ENCODE measurements at places on chromosomes 11 and 22.

- DNase-seq = no peak
Observed at GRCh38 chr22:26535603-26535908, 23.3 kb upstream of the TFIP11 start.

DNA sequence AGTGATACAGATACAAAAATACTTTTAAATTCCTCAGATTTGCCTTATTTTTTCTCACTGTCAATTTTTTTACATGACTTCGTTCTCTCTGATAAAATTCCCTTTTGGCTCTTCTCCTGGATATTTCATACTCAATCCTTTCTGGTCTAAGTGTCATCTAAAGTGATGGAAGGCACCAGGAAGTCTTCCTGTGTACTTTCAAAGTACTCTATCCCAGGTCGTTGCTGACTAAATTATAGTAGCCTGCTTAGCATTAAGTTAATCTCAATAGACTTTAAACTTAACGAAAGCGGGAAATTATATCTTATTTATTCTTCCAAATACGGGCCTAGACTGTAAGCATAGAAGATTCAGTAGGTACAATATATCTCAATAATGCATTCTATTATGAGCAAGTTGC lies 67.8 kb downstream of the CASP12 start:
- DNase-seq = no peak

GRCh38 chr11:122189229-122189628 lies 73.2 kb upstream of the BLID start:
- DNase-seq = no peak

DNA sequence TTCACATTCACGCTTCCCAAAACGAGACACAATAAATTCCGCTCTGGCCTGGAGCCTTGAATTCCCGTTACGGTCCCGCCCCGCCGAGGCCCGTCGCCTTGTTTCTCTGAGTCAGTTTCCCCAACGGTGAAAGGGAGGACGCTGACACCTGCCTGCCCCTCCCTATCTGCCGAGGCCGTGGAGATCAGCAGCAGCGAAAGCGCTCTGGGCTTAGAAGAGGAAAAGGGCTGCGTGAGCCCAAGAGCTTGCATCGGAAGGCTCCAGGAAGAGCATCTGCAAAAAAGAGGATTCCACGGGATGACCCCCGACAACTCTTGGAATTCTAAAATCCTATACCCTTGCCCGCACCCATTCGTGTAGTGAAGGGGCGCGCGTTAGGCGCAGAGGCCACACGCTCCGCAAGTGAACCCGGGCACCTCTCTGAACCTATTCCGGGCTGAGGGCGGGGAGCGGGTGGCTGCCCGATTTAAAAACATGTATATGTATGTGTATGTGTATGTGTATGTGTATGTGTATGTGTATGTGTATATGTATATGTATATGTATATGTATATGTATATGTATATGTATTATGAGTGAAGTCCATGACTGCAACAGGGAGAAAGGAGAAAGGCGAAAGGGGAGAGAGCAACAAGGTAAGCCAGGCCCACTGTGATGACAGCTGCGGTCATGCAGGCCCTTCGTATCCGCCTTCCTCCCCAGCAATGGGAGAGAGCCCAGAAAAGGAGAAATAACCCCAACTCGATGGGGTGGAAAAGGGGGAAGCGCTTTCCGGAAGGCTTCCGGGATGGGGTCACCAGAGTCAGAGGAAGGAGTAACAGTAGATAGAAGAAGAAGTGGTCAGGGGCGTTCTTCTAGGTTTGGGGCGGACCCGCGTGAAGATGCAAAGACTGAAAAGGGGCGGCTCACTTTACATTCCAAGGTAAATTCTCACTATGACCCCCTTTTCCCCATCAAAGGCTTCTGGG lies 948 bp upstream of the MRTFA start:
- peak; percentile 40 for DNase-seq

- DNase-seq = no peak
Observed at GRCh38 chr11:130369141-130369691, 54.5 kb upstream of the ZBTB44 start.

- DNase-seq = peak; percentile 22
Observed at GRCh38 chr22:23067691-23068090, 2.6 kb upstream of the GNAZ start.

- DNase-seq = peak; percentile 98
Observed at GRCh38 chr22:29072193-29072978, 449 bp upstream of the KREMEN1 start.

DNA sequence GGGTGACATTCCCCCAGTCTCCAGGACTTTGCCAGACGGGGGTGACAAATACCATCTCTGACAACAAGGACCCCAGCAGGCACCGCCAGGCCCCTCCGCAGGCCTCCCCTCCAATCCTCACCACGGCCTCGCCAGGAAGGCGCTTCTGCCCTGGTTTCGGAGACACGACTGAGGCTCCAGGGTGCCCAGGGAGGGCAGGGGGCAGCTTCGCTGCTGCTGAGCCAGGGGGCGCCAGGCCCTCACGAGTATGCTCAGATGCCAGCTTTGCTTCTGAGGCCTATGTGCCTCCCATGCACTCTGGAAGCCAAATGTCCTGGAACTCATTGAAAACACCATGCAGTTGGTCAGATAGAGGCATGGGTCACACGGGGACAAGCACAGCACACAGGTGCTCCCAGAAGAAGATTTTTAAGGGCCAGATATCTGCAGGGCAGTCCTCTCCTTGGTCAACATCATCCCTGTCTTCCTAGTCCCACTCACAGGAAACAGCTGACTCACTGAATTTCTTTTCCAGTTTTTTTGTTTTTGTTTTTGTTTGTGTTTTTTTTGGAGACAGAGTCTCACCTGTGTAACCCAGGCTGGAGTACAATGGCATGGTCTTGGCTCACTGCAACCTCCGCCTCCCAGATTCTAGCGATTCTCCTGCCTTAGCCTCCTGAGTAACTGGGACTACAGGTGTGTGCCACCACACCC lies 19.9 kb downstream of the BID start:
- no peak for DNase-seq

DNA sequence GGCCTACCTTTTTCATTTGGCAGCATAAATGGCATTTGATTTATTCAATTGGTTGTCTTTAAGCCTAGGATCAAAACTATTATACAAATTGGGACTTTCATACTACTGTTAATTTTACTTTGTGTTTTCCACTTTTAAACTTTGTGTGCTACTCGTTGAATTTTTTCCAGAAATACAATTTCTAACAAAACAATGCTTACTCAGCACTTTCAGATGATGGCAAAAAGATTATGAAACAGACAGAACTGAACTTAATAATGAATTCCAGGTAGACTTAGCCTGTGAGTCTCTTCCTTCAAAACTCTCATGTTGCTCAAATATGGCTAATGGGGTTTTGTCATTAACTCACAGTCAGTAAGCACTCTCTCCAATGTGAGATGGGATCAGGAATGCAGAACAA lies 26.3 kb downstream of the OR5T2 start:
- DNase-seq = no peak

GRCh38 chr11:110508786-110509185 lies 79.0 kb downstream of the FDX1 start:
- DNase-seq = no peak

- no peak for DNase-seq
Observed at GRCh38 chr22:39374191-39374590, 24.4 kb downstream of the SYNGR1 start.

DNA sequence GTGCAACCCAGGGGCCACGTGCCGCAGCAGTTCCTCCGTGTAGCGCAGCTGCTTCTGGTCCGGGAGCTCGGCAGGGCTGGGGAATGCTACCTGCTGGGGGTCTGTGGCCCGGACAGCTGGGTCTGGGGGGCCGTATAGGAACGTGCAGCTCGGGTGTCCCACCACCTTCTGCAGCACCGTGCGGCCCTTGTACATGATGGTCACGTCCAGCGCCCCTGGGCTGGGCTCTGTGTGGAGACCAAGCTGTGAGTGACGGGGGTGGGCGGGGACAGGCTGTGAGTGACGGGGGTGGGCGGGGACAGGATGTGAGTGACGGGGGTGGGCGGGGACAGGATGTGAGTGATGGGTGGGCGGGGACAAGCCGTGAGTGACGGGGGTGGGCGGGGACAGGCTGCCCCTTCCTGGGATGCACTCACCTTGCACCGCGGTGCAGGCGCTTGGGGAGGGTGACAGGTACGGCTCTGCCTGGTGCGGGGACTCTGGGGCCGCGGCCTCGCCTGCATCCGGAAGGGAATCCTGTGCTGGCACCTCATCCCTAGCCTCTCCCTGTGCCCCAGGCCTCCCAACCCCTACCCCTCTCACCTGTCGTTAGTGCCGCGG lies 2.3 kb downstream of the IRF7 start:
- DNase-seq = peak; percentile 74

- no peak for DNase-seq
Observed at GRCh38 chr11:65897020-65897471, 3.1 kb downstream of the FOSL1 start.

- no peak for DNase-seq
Observed at GRCh38 chr11:2549080-2549479, 104.3 kb downstream of the KCNQ1 start.

DNA sequence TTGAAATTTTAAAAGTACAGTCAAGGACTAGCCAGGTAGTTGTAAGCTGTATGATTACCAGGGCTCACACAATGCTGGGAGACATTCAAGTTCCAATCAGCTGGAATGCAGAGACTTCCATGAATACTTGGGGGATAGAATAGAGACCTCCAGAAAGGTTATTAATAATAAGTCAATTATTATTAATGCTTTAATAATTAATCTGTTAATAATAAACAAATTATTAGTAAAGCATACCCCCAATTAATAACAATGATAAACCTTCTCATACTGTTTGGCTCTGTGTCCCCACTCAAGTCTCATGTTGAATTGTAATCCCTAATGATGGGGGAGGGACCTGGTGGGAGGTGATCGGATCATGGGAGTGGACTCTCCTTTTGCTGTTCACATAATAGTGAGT lies 14.6 kb upstream of the MS4A6A start:
- DNase-seq = no peak

GRCh38 chr11:27437829-27438594 lies 34.6 kb downstream of the LGR4 start:
- no peak for DNase-seq

GRCh38 chr11:77377734-77378133 lies 76.2 kb upstream of the GDPD4 start:
- DNase-seq = no peak

GRCh38 chr11:59610289-59610688 lies 5.3 kb downstream of the OSBP start:
- no peak for DNase-seq

- DNase-seq = no peak
Observed at GRCh38 chr11:34528072-34528471, 14.5 kb upstream of the ELF5 start.

GRCh38 chr11:92657226-92657625 lies 312.2 kb upstream of the MTNR1B start:
- DNase-seq = no peak

- DNase-seq = no peak
Observed at GRCh38 chr11:94032725-94033124, 11.6 kb downstream of the HEPHL1 start.

GRCh38 chr22:39291523-39291922 lies 27.9 kb downstream of the RPL3 start:
- no peak for DNase-seq

DNA sequence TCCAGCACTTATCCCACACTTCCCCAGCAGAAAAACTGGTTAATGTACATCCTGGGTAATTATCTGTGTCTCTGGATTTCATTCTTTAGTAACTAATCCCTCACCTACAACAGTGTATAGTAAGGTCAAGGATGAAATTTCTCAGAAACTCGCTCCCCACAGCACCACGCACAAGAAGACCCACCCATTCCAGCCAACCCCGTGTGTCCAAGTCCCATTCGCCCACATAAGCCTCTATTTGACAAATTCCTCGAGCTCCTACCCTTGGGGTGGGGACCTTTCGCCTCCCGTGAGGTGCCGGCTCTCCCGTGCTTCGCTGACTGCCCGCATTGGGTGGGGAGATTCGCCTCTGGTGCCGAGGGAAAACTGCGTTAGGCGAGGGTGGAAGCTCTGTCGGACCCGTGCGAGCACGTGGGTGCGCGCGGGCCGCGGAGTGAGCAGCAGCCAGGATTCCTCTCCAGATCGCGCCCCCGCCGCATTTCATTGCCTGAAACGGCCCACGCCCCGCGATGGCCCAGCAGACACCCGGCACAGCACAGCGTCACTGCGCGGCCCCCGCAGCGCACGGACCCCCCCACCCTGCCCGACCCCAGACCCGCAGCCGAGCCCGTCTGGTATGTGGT lies 866 bp downstream of the EXPH5 start:
- DNase-seq = peak; percentile 34

DNA sequence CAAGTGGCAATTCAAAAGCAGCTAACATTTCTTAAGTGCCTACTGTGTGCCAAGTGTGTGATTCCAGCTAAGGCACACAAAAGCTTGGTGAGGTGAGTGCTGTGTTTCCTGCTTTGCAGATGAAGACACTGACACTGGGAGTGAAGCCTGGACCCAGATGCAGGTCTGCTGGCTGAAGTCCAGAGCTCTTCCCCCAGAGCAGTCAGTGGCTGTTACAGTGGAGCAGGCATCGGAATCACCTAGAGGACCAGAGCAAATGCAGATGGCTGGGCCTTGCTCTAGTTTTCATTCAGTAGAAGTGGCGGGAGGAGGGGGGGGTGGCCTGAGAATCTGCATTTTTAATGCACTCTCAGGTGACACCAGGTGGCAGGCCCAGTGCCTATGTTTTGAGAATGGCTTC lies 342.3 kb downstream of the CADM1 start:
- DNase-seq = no peak

- DNase-seq = no peak
Observed at GRCh38 chr22:19632668-19633148, 81.6 kb upstream of the SEPTIN5 start.

DNA sequence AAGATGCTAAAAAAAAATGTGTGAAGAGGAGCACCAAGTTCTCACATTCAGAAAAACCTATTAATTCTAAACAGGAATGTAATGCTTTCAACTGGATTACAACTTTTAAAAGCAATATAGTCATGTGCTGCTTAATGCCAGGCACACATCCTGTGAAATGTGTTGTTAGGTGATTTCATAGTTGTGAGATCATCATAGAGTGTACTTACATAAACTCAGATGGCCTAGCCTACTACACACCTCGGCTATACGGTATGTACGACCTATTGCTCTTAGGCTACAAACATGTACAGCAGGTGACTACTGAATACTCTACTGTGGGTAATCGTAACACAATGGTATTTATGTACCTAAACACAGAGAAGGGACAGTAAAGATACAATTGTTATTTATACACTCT lies 142.3 kb downstream of the RBFOX2 start:
- DNase-seq = no peak

GRCh38 chr11:32706985-32707741 lies 87.3 kb downstream of the CCDC73 start:
- DNase-seq = no peak

DNA sequence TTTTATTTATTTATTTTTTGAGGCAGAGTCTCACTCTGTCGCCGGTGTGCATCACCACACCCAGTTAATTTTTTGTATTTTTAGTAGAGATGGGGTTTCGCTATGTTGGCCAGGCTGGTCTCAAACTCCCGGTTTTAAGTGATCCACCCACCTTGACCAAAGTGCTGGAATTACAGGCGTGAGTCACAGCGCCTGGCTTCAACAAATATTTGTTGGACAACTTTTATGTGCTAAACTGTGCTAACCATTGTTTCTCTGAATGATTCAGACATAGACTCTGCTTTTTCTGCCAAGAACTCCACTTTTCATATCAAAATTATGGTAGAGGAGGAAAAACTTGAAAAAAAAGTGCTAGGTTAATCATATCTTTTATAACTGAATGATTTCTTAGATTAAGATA lies 36.3 kb downstream of the MMP7 start:
- DNase-seq = no peak
